Effector memory CD4-positive, alpha-beta T cell (primary cell): ENCODE measurements at places on chromosomes 5 and 9.

DNA sequence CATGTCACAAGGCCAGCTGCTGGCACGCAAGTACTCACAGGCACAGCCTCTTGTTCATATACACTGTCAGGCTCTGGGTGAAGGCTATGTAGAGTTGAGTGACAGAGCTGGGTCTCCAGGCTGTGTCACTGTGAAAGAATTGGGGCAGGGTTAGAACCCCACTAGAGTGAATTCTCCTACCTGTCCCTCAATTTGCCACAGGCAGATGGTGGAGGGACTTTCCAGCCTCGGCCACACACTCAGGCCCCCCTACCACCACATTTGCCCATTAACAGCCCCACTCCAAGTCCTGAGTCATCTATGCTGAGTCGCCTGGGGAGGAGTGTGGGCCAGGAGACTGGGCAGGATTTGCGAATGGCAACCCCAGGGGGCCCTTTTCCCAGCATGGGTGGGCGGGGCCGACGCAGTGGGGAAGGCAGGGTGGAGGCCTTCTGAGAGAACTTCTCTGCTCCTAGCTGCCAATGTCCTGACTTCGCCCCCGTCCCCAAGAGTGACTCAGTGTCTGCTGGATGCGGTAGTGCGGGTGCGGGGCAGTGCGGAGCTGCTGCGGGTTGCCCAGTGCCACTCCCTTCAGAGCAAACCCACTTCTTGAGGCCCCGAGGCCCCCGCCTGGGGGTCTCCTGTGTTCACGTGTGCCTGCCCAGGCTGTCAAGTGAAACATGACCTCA lies 50.3 kb upstream of the PSD2 start:
- no peak for DNase-seq

DNA sequence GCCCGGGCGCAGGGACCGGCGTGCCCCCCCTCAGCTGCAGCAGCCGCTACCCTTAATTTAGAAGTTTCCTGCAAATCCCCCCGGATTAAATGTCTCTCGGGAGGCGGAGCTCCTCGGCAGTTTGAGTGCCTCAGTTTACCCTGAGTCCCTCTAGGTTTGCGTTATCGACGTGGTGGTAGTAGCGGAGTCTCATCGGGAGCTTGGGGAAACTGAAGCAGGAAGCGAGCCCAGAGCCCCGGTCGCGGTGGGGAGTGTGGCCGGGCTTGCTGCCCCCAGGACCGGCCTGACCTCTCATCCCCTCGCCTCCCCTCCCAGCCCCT lies 529 bp upstream of the TPM2 start:
- no peak for DNase-seq

- no peak for DNase-seq
Observed at GRCh38 chr5:29079771-29080170, 2041.4 kb upstream of the CDH9 start.

DNA sequence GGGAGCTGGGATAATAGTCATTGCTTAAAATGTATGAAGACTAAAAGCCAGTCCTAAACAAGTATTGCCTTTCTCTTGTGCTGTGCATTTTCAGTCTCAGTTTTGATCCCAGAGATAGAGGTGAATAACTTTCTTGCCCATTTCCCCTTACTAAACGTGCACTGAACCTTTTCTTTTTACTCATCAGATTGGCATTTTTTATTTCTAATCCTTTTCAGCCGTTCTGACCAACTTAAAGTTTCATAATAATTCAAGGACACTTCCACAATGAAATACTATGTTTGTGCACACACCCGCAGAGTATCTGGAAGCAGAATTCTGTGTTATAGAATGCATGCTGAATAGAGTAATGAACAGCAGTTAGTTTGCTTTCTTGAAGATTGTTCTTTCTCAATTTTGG lies 343.6 kb downstream of the LRRC70 start:
- no peak for DNase-seq

- no peak for DNase-seq
Observed at GRCh38 chr5:40754381-40755092, 1.2 kb downstream of the TTC33 start.

- no peak for DNase-seq
Observed at GRCh38 chr9:110016340-110016739, 191.6 kb downstream of the C9orf152 start.

DNA sequence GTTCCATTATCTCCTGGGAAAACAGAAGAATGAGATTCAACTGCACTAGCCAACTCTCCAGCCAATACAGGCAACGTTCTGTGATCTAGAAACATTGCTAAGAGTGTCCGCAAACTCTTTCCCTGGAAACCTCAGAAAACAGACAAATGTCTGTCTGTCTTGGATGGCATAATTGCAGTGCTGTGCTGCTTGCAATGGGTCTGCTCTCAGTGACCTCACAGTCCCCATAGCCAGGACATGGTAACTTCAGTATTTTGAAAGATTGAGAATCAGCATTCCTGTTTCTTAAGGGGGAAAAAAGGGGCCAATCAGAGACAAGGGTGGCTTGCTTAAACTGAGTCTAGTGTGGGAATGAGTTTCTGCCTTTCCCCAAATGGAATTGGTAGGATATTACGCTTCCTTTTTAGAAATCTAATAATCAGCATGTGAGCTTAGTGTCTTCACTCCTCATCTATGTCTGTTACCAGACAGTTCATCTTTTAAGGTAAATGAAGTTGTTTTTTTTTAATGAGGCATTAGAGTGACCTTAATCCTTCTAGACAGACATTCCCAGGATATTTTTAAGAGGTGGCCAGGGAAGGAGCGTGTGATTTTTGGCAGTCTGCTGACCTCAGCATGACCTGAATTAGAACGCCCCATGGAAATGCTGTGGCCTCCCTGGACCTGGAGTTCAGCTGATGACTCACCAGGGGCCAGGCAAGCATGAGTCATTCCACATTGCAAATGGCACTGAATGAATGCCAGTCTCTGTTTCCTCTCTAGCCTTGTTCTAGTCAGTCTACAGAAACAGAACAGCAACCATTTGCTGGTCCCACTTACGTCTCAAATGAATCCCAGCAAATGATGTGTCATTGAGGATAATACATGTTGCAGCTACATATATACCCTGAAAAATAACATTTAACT lies 210.2 kb upstream of the ACTBL2 start:
- DNase-seq = no peak

- DNase-seq = no peak
Observed at GRCh38 chr5:31939151-31939550, 235.0 kb downstream of the GOLPH3 start.

- DNase-seq = no peak
Observed at GRCh38 chr5:80973027-80973426, 12.9 kb downstream of the RASGRF2 start.

DNA sequence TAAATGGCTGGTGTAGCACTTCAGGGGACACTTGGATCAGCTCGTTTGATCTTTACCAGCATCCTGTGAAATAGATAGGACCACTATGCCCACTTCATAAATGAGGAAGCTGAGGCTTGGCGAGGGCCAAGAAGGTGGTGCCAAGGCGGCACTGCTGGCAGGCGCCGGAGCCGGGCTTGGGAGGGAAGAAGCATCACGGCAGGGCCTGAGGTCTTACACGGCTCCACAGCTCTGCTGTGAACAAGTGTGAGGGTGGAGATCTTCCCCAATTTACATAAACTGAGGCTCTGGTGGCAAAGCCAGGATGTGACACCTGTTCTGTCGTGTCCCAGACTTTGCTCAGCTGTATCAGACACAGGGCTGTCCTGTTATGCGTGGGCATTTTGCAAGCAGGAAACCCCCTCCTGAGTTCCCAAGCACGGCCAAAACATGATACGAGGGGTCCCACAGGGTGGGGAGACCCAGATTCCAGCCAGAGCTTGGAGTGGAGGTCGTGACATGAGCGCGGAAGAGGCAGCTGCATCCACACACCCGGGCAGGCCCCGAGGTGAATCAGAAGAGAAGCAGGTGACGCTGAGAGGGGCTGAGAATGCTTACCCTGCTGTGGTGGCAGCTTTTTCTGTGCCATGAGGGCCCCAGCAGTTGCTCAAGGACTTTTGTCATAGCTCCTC lies 117.5 kb upstream of the BOD1 start:
- no peak for DNase-seq

- DNase-seq = no peak
Observed at GRCh38 chr9:18141681-18142080, 332.3 kb upstream of the ADAMTSL1 start.

GRCh38 chr9:130869250-130869649 lies 27.4 kb downstream of the QRFP start:
- DNase-seq = no peak

- no peak for DNase-seq
Observed at GRCh38 chr5:43123887-43124286, 3.2 kb downstream of the ZNF131 start.

GRCh38 chr9:129394061-129394885 lies 216.2 kb upstream of the IER5L start:
- no peak for DNase-seq

DNA sequence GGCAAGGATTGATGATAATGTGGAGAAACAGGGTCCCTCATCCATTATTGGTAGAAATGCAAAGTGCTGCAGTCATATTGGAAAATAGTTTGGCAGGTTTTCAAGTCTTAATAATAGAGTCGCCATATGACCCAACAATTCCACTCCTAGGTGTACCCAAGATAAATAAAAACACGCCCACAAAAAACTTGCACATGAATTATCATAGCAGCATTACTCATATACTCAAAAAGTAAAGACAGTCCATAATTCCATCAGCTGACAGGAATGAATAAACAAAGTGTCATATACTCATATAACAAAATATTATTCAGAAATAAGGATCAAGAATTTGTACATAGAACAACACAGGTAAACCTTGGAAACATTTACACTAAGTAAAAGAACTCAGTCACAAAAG lies 242.9 kb upstream of the FTMT start:
- no peak for DNase-seq

DNA sequence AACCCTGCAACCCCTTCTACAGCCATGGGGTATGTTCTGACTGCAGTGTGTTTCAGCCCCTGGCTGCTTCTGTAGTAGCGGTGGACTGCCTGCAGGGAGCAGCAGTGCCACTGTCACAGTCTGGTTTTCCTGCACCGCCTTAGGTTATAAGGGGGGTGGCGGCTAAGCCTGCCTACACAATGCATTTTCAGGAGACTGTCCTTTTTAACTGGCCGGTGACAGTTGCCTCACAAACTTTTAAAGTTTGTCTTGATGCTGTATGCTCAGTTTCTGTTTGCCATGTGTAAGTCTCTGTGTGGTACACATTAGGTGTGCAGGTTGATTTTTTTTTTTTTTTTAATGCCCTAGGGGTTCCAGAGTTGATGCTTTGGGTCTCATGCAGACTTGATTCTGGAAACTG lies 53.0 kb downstream of the NUP214 start:
- DNase-seq = peak; percentile 61

DNA sequence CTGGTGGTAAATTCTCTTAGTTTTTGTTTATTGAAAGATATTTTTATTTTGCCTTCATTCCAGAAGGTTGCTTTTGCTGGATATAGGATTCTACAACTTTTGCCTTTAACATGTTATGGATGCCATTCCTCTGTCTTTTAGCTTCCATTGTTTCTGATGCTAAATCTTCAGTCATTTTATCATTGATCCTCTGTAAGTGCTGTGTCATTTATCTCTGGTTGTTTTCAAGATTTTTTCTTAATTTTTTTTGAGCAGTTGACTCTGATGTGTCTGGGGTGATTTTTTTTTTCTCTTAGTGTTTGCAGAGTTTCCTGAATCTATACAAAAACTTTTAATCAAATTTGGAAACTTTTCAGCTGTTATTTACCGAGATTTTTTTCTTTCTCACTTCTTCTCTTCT lies 6.4 kb downstream of the CARD6 start:
- no peak for DNase-seq

DNA sequence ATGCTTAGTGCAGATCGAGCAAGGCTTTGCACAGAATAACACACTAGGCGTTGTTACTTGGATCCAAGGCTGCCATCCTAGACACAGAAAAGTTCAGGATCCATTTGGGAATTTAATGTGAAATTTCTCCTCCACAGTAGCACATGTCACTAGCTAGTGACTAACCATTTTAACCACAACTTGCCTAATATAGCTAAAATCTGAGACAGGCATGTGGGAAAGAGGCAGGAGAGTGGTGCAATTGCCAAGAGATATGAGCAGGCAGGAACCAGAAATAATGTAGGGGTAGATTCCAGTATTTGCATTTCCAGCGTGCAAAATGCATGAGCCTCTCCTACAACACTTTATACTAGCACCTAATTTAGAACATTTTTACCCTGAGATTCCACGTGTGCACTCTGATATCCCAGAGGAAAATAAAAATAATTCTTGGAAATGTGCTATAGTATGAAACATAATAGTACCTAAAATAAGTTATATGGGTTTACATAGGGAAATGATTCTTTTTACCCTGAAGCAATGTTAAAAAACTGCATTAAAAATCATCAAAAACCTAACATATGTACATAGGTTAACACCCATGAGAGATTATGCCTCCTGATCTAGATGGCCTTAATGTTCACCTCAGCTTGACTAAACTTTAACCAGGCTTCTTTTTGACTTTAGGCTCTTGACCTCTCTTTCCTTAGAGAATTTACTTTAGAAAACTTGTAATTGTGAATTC lies 1230.6 kb upstream of the NUDT12 start:
- DNase-seq = no peak

GRCh38 chr9:101172616-101173015 lies 144.1 kb downstream of the PLPPR1 start:
- no peak for DNase-seq

DNA sequence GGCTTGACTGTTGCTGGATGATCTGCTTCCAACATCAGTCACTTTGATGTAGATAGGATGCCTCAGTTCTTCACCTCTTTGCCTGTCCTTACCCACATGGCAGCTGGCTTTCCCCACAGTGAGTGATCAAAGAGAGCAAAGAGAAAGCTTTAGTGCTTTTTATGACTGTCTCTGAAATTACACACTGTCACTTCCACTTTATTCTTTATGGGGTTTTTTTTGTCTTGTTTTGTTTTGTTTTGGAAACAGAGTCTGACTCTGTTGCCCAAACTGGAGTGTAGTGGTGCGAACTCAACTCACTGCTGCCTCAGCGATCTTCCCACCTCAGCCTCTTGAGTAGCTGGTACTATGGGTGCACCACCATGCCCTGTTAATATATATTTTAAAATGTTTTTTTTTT lies 32.4 kb upstream of the C5orf24 start:
- no peak for DNase-seq

DNA sequence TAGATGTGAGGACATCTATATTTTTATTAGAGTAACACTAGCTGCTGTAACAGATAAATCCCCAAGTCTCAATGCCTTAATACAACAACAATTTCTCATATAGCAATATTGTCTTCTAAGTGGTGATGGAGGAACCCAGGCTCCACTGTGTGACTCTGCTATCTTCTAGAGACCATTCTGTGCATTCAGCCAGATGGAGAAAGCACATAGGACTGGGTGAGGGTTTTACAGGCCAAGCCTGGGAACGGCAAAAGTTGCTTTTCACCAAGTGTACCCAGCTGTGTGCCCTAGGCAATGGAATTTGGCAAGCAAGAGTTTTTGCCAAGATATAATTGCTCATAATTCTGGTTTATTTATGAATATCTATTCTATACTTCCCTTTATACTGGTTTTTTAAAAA lies 11.7 kb downstream of the RBM22 start:
- no peak for DNase-seq
